ENCODE measurements at places on chromosomes 4 and X.

GRCh38 chr4:72886602-72887001 is 182.9 kb downstream of the COX18 start:
- no peak for DNase-seq

DNA sequence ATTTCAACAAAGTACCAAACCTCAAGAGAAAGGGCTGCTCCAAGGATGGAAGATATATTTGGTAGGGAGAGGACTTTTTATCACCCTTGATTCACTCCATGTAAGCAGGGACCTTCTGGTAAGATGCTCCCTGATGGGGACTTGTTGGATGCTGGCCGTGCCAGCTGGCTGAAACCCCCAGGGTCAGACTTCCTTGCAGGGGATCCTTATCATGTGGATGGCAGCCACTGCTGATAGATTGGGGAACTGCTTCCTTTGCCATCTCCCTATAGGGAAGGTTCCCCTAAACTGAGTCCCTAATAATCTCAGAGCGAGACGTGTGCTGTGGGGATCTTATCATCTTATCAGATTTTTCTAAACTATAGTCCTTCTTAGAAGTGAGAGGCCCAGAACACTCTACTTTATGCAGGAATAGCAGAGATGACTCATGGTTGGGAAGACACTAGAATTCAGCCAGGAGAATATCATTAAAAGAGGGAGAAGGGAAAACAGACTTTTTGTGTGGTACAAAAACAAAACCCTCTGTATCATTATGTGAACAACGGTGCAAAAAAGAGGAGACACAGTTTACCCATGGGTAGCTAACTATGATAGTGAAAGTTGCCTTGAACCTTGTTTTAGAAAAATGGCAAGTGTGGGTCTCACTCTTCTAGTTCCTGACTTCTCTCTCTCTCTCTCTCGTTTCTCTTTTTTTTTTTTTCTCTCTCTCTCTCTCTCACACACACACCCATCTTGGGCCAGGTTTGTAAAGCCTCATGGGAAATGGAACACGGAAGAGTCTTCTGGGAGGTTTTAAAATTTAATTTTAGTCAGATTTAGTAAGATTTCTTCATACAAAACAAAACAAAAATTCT is 16.1 kb downstream of the RHOH start:
- no peak for DNase-seq

- DNase-seq: no peak
These were observed 18.5 kb downstream of the CNOT6L start for GRCh38 chr4:77800483-77801259.

GRCh38 chr4:15270201-15270600 is 157.6 kb upstream of the C1QTNF7 start:
- no peak for DNase-seq

- DNase-seq: no peak
These were observed 197.8 kb downstream of the EDA start for GRCh38 chrX:69813677-69814076.

- no peak for DNase-seq
These were observed 194.3 kb downstream of the SOWAHB start for GRCh38 chr4:76703676-76704075.

All from T-helper 17 cell (primary cell).